LoVo (cell line): ENCODE measurements at places on chromosomes 16 and 17.

GRCh38 chr17:71634376-71634775 is 486.4 kb upstream of the SOX9 start:
- DNase-seq, result no peak

- DNase-seq, result no peak
These were observed 85.9 kb downstream of the TBC1D16 start for GRCh38 chr17:79949656-79950209.

GRCh38 chr17:76626442-76626841 is 17.1 kb downstream of the ST6GALNAC1 start:
- no peak for DNase-seq

DNA sequence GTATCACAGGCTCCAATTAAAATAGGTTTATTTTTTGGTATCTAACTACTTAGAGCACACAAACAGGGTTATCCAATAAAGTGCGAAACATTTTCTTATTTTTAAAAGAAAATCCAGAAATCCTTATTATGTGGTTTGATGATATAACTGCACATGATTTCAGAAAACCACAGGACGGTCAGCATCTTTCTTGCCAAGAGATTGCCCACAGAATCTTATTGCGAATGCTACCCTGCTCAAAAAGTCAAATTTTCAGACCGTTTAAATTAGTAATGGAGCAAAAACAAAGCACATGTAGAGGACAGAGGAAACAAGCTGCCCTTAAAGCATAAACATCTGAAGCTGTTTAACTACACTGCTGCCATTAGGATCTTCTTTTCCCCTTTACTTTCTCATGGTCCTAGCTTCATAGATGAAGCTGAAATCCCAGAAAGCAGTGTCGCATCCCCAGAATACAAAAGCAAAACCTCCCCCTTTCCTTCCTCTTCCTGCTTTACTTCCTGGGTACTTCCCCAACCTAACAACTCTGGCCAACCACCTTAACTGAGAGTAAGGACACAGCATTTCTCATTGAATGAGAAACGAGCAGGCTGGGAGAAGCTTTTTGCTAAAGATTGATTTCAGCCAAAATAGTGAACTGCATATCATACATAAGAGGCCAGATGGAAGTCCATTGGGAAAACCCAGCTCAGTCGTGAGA is 43.7 kb downstream of the CMTM4 start:
- no peak for DNase-seq

DNA sequence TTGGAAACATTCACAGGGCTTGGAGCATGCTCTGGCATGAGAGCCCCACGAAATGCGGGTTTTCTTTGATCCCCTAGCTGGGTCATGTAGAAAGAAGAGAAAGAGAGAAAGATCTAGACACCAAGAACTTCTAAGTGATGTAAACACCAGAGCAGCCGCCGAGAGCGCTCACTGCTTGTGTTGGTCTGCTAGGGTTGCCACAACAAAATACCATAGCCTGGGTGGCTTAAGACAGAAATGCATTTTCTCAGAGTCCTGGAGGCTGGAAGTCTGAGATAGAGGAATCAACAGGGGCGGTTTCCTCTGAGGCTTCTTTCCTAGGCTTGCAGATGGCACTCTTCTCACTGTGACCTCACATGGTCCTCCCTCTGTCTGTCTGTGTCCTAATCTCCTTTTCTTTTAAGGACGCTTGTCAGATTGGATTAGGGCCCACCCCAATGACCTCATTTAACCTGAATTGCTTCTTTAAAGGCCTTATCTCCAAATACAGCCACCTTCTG is 139.5 kb downstream of the CYLD start:
- DNase-seq, result no peak

DNA sequence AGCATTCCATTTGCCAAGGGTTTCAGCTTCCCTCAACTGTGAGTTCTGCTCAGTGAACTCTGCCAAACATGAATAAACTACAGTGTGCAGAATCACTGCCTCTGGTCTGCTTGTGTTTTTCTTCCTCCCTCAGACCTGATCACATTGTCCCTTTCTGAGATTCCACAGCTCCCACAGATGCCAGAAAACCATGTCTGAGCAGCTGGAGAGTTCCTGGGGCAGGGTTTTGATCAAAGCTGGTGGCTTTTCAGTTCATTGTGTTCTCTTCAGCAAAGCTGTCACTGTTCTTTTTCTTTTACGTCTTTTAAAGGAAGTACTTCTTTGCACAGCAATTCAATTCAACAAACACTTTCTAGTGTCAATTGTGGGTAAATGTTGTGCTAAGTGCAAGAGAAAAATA is 555.8 kb downstream of the RBFOX1 start:
- DNase-seq, result no peak

DNA sequence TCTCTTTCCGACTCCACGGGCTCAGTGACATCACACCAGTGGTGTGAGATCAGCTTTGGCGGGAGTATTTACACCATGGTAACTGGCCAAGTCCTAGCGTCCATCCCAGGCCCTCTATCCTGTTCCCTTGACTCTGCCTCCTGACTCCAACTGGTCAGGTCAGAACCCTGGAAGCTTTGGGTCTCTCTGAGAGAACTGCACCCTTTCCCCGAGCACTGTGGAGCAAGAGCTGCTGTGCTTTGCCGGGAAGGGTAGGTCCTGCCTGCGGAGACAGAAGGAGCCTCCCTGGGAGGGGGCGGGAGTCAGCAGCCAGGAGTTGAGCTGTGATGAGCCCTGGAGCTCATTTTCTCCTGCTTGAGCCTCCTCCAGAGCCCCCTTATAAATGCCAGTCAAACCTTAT is 212.1 kb upstream of the TNRC6C start:
- DNase-seq, result no peak

DNA sequence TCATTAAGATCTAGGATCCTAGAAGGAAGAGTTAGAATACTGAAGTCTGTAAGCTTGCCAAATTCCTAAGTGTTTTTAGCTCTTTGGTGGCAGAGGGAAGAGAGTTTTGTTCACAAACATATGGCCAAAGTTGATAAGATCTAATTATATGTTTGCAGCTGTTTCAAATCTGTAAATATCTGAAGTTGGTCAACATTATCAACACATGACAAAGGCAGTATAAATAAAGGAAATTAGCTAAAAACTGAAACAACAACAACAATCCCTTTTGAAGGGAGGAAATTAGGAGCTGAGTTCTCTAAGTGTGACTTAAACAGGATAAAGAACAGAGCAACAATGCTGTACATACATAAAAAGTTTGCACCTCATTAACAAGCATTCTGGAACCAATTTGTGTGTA is 208.7 kb downstream of the KCNJ2 start:
- no peak for DNase-seq

DNA sequence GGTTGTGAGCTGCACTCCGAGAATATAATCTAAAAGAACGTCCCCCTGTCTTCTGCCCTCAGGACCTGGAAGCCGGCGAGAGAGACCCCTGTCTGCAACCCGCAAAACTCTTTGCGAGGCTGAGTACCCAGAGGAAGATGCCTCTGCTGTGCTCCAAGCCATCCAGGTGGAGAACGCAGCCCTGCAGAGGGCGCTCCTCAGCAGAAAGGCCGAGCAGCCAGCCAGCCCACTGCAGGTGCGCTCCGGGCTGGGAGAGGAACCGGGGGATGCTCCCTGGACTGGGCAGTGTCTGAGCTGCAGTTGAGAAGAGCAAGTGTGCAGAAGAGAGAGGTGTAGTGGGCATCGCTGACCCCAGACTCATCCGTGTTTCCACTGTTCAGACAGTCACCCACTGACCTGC is 148.3 kb downstream of the KATNIP start:
- no peak for DNase-seq

- no peak for DNase-seq
These were observed 33.3 kb downstream of the RANBP10 start for GRCh38 chr16:67773099-67773498.

DNA sequence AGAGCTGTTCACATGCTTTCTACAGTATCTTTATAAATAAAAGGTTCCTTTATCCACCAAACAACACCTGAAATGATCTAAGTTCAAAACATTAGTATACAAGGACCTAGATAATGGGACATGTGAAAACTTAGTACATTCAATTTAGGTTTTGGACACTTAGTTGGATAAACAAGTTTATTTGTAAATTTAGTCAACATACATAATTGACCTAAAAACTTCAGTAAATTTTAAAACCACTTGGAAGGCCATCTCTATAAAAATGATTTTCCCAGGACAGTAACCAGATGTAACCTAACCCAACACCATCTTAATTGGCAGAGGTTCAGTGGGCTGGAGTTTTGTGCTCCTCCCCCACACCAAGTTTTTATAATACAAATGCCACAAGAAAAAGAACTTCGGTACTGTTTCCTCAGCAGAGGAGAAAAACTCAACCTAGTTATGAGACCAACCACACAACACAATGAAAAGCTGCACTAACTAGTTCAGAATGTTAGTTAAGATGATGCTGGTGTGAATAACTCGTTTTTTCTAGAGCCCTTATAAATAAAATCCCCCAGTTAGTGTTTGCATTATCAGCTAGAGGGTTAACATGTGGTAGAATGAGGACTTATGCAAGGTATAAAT is 7.2 kb upstream of the UNK start:
- no peak for DNase-seq

DNA sequence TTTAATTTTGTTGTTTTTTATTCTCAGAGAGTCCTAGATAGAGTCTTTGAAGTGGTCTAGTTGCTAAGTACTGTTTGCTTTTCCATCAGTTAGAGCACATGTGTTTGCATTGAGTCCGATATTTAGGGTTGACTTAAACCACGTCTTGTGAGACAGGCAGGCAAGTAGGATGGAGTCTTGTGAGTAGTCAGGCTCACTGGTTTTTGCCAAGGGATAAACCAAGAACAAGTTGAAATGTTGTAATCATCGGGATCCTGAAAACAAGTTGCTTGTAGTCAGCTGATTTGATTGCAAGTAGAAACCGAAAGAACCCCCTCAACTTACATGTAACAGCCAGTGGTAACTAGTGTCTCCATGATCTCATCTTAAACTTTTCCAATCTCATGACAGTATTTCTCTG is 17.2 kb downstream of the ATP6V0A1 start:
- no peak for DNase-seq

- DNase-seq, result no peak
These were observed 269.0 kb downstream of the WWOX start for GRCh38 chr16:78368121-78369102.

GRCh38 chr17:77066165-77066564 is 74.6 kb upstream of the SEC14L1 start:
- no peak for DNase-seq

DNA sequence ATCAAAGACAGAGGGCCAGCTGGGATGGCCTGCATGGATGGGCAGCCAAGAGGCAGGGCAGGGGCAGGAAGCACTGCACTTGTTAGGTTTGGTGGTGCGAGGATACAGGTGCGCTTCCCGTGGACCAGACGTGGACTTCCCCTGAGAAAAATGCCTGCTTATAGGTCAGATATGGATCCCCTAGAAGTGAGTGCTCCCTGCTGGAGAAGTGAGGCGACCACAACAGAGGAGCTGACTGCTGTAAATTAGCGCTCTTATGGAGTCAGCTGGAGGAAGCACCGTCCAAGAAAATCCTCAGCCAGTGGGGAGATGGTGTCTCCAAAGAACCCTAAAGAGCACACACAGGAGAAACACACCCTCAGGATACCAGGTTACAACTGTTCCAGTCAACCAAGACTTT is 27.7 kb upstream of the CCDC182 start:
- no peak for DNase-seq

DNA sequence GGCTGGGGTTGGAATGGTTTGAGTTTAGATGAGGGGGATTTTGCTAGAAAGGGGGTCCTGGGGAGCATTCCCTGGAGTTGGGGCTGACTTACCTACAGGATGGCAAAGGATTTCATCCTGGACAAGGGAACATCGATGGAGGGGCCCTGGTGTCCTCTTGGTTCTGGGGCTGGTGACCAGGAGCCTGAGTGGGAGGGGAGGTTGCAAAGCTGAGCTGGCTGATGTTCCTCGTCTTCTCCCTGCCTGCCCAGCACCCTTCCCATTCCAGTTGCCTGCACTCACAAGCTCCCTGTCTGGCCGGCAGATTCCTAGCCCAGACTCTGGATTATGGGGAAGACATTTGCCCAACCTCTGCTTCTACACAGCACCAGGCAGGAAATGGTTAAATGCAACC is 37.2 kb downstream of the ITGAE start:
- no peak for DNase-seq

- DNase-seq, result no peak
These were observed 210.7 kb downstream of the STX8 start for GRCh38 chr17:9364837-9365430.

DNA sequence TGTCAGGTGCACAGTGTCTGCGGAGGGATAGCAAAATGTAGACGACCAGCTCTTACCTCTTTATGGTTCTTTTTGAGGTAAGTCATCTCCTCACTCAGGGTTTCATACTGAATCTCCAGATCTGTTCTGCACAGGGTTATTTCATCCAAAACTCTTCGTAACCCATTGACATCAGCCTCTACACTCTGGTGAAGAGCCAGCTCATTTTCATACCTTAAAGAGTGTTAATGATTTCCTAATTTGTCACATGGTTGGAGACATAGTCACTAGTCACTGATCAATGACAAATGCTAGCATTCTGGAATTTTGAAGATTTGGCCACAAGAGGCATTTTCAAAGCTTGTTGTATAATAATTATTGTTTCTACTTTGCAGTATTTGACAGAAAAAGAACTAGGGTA is 1.3 kb downstream of the KRT25 start:
- no peak for DNase-seq

- no peak for DNase-seq
These were observed 1.0 kb downstream of the KAT8 start for GRCh38 chr16:31118223-31119155.

GRCh38 chr16:48394355-48394703 is 9.1 kb upstream of the SIAH1 start:
- DNase-seq, result no peak

DNA sequence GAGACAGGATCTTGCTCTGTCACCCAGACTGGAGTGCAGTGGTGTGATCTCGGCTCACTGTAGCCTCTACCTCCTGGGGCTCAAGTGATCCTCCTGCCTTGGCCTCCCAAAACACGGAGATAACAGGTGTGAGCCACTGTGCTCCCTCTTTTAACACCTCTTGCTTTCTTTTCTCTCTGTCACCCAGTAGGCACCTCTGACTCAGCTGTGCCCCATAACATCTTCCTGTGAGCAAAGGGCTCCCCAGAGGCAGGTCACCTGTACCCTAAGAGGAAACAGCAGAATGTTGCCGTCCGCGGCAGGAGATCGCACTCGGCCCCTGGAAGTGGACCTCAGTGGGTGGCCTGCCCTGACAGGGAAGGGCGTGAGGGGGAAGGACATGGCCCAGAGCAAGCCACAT is 918 bp upstream of the NLRC3 start:
- no peak for DNase-seq

GRCh38 chr16:61721544-61721943 is 314.7 kb downstream of the CDH8 start:
- no peak for DNase-seq
